CD4-positive, alpha-beta T cell treated with Interleukin-6 at 100 ng/mL for 8 hours (primary cell): ENCODE measurements at places on chromosomes 4 and X.

DNA sequence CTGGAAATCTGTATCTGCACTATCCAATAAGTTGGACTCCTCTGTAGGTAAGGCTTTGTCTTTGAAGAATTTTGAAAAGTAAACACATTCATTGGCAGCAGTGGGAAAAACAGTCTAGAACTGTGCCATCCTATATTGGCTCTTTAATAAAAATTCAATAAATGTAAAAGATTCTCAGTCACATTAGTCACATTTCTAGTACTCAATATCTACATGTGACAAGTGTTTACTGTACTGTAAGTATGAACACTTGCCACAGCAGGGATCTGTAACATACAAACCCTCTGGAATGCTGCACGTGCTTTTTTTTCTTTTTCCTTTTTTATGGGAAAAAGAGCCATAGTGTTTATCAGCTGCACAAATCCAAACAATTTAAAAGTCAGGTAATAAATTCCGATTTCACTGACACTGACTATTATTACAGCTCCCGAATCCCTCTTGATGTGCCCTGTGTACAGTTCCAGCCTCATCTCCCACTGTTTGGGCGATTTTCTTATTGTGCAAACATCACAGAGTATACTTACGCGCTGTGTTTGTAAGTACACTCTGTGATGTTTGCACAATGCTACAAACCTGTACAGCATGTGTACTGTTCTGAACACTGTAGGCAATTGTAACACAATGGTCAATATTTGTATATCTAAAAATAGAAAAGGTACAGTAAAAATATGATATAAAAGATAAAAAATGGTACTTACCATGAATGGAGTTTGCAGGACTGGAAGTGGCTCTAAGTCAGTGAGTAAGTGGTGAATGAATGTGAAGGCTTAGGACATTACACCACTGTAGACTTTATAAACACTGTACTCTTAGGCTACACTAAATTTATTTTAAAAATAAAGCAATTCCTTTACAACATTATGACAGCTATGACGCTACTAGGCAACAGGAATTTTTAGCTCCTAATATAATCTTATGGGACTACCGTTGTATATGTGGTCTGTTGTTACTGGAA, 8.7 kb downstream of the PYURF start:
- DNase-seq: no peak

DNA sequence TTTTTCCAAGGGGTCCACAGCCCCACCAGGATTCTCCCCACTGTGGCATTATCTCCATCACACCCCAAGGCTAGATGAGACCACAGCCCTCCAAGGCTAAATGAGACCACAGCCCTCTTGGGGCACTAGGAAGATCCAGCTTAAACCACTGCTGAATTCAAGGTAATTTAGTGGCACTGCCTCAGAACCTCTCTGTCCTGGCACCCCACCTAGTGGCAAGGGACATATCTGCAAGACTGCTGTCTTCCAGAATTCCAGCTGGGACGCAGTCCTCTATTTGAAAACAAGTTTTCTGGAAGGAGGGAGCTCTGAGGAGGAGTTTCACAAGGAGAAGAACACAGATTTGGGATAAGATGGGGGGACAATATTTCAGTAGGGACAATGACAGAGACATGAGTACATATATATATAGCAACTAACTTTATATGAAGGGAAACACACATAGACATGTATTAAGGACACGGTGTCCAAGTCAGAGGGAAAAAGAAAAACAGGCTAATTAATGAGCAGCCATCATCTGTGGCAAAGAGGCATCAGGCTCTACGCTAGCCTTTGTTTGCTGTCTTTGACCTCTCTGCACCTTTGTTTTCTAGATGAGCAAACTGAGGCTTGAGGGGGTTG, 9.3 kb downstream of the CETN2 start:
- no peak for DNase-seq

DNA sequence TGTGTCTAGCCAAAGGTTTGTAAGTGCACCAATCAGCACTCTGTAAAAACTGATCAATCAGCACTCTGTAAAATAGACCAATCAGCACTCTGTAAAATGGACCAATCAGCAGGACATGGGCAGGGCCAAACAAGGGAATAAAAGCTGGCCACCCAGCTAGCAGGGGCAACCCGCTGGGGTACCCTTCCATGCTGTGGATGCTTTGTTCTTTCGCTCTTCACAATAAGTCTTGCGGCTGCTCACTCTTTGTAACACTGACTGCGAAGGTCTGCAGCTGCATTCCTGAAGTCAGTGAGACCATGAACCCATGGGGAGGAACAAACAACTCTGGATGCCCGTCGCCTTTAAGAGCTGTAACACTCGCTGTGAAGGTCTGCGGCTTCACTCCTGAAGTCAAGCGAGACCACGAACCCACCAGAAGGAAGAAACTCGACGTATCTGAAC, 14.3 kb downstream of the HNRNPDL start:
- DNase-seq: no peak

GRCh38 chrX:139725720-139726119, 17.8 kb upstream of the MCF2 start:
- no peak for DNase-seq

DNA sequence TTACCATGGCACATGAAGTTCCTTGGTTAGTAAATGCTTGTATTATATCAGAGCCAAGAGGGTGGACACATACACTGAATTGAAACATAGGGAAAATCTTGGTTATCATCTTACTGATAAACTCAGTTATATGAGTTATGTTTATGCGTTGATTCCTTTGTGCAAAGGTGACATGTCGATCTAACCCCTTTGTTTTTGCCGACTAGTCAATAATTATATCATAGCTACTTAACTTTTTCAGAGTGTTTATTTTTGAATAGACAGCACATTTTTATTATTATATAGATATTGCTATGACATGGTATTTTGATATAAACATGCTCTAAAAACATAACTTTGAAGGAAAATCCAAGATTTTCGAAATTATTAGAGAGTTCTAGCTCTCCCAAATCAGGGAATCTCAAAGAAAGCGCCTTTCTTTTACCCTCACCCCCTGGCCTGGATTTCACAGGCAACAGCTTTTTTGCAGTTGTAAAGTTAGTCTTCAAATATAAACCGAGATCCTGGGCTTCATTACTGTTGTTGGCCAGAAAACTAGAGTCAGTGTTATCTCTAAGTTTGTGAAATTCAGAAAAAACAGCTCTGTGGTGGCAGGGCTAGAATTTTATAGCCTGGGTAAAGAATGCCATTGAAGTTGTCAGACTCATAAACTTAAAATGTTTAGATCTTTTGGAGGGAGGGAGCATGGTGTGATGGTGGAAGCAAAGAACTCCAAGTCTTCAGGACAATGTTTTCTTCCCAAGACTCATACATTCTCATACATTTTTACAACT, 45.8 kb upstream of the PITX2 start:
- no peak for DNase-seq

- DNase-seq: no peak
These were observed 16.6 kb downstream of the AMER1 start for GRCh38 chrX:64188901-64189300.

GRCh38 chr4:163810755-163811154, 316.3 kb downstream of the TMA16 start:
- DNase-seq: no peak

DNA sequence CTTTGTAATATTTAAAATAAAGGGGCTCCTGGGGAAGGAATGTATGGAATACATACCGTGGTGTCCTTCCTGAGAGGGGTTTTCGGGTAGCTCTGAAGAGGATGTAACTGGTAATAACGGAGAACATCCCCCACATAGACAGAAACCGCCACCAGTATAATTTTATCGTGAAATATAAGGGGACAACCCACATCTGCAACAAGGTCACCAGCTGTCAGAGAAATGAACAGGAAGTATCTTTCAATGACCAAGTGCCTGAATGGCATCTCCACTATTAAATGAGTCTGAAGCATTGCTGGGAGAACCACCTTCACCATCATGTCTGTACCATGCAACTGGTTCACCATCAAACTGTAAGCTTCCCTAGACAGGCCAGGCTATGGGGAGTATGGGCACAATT, 31.7 kb downstream of the RNF175 start:
- DNase-seq: no peak

GRCh38 chr4:45155081-45155777, 428.9 kb upstream of the GNPDA2 start:
- DNase-seq: no peak
